Activated effector memory CD4-positive, alpha-beta T cell treated with anti-CD3 and anti-CD28 coated beads, Interleukin-2, amount 50 U/mL, for 16 hours (primary cell): ENCODE measurements at places on chromosomes 3 and 15.

- DNase-seq: no peak
Observed at GRCh38 chr3:50649451-50649931, 25.2 kb upstream of the DOCK3 start.

DNA sequence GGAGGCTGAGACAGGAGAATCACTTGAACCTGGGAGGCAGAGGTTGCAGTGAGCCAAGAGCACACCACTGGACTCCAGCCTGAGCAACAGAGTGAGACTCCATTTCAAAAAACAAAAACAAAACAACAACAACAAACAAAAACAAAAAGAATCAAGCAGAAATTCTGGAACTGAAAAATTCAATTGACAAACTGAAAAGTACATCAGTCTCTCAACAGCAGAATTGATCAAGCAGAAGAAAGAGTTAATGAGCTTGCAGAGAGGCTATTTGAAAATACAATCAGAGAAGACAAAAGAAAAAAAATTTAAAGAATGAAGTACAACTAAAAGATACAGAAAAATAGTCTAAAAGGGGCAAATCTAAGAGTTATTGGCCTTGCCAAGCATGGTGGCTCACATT, 22.6 kb downstream of the EFHB start:
- no peak for DNase-seq

DNA sequence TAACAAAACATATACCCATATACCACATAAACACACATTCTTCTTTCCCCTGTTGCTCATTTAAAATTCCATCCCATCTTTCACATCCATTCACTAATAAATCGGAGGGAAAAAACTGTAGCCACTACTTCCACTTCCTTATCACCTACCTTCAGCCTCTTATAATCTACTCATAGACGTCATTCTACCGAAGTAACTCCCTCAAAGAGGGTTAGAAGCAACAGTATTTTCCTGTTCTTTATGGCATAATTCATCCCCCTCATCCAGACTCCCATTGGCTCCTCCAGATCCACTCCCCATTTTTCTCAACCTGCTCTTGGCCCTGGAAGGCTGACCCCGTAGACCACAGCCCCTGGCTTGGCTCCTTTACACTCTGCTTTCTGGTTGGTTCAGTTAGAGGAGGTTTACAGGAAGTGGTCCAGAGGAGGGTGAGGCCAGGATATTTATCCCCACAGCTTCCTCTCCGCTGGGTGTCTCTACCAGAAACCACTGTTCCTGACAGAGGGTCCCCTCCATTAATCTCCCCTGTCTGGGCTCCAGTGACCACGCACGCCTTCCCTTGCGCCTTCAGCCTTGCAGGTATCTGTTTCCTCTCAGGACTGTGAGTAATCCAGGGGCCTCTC, 46.3 kb downstream of the FMN1 start:
- no peak for DNase-seq

GRCh38 chr15:101560722-101561583, 71.4 kb upstream of the PCSK6 start:
- no peak for DNase-seq

DNA sequence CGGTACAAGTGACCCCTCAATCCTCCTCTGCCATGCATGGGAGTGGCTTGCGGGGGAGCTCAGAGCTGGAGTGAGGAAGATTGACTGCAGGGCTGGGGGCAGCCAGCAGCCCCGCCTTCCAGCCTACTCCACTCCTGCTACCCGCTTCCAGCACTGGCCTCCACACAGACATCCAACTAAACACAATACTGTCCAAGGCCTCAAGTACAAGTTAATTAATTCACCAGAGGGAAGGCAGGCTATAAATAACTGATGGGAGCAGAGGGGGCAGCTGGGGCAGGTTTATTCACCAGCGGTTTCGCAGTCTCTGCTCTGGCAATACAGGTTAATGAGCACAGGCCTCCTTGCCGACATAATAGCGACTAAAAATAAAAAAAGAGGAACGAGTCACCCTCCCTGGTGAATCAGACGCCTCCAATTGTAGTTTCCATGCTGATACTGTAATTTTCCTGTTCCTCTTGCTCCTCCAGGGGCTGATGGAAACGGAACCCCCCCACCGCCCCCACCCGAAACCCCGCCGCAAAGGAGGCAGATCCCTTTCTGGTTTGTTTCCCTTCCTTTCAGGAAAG, 166.4 kb upstream of the TLE3 start:
- DNase-seq: no peak

DNA sequence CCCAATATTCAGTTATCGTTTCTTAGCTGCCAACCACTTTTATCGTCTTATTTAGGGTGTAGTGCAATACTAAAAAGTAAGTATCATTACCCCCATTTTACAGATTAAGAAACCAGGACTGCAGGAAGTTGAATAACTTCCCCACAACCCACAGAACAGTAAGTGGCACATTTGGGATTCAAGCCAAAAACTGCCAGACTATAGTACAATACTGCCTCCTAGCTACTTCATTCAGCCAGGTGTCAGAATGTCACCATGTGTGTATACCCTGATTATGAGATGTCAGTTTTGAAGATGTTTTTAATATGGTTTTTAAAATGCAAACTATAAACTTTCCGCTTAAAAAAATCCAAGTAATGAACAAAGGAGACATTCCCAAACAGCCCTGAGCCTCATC, 74.2 kb upstream of the PROK2 start:
- no peak for DNase-seq

- DNase-seq: no peak
Observed at GRCh38 chr3:99425930-99426329, 212.5 kb upstream of the COL8A1 start.

GRCh38 chr3:139043554-139044365, 932 bp downstream of the PRR23C start:
- no peak for DNase-seq

- DNase-seq: no peak
Observed at GRCh38 chr3:127822682-127823425, 539 bp upstream of the MGLL start.

- DNase-seq: no peak
Observed at GRCh38 chr3:38297947-38298711, 16.0 kb downstream of the SLC22A14 start.

GRCh38 chr3:33023176-33024136, 72.0 kb downstream of the CCR4 start:
- no peak for DNase-seq

GRCh38 chr3:39220407-39221140, 28.2 kb upstream of the XIRP1 start:
- DNase-seq: no peak

- DNase-seq: no peak
Observed at GRCh38 chr3:78562328-78562727, 1205.5 kb downstream of the ROBO1 start.

DNA sequence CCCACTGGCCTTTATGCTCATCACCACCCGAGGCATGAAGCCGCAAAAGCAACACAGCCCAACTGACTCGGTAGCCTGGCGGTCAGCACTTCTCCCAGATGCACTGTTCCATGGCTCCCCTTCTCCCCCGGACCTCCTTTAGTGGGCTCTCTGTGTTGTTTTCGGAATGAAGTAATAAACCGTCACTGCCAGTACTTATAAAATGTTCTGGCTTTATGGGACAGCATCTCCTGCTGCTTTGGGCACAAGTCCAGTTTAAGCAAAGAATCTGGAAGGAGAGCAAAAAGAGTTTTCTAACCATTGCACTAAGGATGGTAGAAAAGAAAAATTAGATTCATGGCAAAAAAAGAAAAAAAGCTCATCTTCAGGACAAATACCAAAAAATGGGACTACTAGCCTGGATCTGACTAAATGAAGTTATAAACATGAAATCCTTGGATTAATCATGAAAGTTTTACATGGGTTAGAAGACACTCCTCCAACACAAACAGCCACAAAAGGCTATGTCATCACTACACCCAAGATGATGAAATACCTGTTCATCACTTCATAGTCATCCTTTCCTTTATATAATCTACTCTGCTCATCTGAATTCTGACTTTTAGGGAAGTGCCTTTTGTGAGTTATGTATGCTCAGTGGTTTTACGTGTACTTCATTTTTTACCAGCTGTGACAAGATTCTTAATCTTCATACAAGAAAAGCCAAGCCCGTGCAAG, 89.5 kb upstream of the UBE2E2 start:
- no peak for DNase-seq

GRCh38 chr3:12299026-12299425, 10.2 kb downstream of the PPARG start:
- no peak for DNase-seq

GRCh38 chr3:63492464-63492863, 160.0 kb upstream of the SNTN start:
- no peak for DNase-seq

- no peak for DNase-seq
Observed at GRCh38 chr15:25572191-25572590, 133.4 kb upstream of the UBE3A start.

- no peak for DNase-seq
Observed at GRCh38 chr3:34364335-34364734, 565.9 kb downstream of the PDCD6IP start.

DNA sequence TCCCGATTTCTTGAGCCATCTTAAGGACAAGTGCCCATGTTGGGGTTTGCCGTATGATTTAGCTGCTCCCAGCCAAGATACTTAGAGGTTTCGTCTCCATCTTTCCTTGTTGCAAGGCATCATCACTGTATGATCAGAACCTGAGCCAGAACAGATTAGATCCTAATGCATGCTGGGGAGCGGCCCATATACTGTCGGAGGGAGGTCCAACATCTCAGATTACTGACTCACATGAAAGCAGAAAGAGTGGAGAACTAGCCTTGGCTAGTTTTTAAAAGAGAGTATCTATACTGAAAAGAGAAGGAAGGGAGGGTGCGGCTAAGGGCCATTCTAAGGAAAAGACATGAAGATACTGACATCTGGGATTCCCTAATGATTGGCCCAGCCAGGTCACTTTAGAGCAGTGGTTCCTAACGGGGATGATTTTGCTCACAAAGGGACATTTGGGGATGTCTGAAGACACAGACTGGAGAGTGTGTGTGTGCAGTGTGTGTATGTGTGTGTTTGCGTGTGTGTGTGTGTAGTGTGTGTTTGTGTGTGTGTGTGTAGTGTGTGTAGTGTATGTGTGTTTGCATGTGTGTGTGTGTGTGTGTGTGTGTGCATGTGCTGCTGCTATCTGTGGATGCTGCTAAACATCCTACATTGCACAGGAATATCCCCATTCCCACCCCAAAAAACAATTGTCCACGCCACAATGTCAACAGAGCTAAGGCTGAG, 12.3 kb upstream of the LYSMD4 start:
- DNase-seq: no peak

DNA sequence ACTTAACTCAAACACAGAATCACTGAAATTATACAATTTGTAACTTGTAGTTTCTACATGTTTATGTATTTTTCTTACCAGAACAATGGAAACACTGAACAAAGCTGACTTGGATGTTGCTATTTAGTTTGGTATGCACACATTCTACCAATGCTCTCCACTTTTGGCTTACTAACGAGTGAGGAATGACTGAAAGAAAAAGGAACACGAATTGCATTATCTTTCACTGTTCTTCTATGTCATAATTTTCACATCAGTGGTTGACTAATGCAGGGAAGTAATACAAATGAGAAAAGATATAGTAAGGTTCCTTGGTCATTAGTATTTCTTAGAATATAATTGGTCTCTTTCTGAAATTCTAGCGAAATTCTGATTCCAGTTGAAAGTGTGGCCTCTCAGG, 9.8 kb upstream of the CNTN3 start:
- DNase-seq: no peak

DNA sequence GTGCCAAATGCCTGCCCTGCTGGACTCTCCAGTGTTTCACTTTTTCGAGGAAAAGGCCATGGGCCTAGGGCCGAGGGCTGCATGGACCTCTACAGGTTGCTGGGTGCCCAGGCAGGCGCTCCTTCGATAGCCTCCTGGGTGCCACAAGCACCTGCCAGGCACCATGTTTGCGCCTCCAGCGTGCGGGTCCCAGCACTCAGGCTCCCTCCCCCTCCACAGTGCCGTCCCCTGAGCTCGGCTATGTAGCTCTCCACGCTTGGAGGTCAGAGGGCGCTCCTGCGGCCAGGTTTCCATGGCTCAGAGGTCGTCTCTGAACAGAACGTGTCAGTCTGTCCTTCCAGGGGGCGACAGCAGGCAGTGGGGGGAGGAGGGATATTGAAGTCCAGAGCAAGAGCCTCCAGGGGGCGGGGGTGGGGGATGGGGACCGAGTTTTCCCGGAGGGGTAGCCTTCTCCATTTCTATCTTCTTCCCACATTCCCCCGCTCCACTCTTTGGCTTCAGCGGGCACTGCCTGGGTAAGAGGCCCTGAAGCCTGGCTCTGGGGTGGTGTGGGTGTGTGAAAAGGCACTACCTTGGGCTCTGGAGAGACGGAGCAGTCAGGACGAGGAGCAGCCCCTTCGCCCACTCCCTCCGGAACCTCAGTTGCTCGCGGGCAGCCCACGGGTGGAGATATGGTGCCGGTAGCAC, 3.6 kb downstream of the ONECUT1 start:
- DNase-seq: no peak

DNA sequence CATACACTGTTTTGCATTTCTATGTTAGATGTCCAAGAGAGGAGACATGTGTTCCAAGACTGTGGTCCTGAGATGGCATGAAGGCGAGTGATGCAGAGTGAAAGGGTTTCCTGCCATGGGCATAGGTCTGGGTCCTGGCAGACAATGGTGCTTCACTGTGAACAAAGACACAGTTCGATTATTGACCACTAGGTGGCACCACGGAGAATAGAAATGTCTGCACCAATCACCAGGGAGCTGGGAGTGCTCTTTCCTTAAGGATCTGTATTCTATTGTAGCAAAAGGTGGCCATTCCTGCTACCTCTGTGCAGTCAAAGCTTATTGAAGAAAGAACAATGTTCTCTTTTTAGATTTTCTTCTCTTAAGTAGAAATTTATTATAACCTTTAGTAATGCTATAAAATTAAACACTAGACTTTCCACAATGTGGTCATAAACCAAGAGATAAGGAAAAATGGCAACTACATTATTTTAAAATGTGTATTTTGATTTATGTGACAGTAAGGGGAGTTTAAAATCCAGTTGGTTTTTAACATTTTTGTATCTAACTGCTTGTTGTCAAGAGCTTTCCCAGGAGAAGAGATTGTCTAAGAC, 88.7 kb downstream of the GABRG3 start:
- DNase-seq: no peak

DNA sequence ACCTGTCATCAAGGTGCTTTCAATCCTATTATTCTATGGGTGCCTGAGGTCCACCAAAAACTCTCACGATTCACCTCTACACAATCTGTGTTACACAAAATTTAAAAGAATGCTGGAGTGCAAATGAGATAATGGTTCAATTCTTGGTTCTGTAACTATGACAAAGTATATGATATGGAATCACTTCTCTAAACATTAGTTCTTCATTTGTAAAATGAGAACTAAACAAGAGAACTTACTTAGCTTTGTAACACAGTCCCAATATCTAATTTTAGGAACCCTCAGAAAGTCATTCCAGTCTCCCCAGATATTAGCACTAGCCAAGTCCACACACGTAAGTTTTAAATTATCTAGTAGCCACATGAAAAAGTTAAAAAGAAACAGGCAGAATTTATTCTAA, 111.5 kb downstream of the TBL1XR1 start:
- no peak for DNase-seq

DNA sequence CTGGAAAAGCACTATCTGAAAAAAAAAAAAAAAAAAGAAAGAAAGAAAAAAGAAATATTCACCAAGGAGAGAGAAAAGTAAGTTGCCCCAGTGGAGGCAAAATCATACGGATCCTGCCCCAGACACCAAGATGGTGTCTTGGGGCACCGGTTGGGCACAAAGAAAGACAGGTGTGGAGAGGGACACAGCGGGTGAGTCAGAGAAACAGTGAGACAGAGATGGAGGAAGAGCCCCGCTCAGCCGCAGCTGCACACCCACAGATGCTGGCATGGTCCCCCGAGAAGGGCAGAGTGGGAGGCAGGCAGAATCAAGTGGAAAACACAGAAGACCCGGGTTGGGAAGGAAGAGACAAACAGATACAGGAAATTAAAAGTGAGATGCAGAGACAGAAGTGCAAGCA, 129.7 kb upstream of the SMAD3 start:
- no peak for DNase-seq
